ENCODE measurements at places on chromosomes 1 and 21.

- DNase-seq, result no peak
Measured at GRCh38 chr1:108708691-108709660, 3.7 kb upstream of the FNDC7 start.

DNA sequence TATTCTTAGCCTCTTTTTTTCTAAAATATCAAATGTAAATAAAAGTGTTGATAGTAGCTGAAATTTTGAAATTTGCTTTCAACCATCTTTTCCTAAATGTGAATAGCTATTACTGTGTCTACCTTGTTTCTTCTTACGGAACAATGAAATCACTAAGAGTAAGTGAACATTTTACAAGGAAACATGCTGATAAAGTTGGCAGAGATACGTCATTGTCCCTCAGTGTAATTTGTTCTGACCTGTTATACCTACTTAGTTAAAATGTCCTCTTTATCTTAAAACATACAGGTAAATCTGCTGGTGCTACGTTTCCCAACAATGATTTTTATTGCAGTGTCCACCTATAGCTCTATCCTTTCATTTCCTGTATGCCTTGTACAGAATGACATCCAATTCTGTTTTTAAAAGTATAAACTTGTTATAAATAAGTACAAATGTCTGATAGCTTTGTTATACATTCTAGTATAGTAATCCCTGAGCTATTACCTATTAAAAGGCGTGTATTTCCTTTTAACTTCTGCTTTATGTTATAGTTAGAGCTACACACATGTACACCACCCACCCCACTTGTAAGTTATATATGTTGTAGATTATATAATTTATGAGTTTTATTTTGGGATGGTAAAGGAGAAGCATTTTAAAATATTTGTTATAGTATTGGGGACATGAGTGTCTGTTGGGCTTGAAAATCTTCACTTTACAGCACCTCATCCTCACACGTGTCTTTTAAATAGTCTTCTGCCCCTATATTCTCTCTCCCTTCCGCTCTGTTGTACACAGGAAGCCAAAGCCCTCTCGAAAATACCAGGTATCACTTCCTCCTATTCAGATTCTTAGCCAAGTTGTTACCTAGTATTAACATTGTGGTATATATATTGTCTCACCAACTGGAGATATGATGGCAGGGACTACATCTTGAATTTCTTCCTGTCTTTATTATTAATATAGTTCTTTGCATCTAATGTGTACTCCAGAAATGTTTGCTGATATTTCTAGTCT, 25.2 kb downstream of the LAMC1 start:
- no peak for DNase-seq

GRCh38 chr1:51000160-51000559, 30.1 kb downstream of the CDKN2C start:
- DNase-seq, result no peak

- no peak for DNase-seq
Measured at GRCh38 chr1:67969446-67969845, 81.0 kb downstream of the DIRAS3 start.

DNA sequence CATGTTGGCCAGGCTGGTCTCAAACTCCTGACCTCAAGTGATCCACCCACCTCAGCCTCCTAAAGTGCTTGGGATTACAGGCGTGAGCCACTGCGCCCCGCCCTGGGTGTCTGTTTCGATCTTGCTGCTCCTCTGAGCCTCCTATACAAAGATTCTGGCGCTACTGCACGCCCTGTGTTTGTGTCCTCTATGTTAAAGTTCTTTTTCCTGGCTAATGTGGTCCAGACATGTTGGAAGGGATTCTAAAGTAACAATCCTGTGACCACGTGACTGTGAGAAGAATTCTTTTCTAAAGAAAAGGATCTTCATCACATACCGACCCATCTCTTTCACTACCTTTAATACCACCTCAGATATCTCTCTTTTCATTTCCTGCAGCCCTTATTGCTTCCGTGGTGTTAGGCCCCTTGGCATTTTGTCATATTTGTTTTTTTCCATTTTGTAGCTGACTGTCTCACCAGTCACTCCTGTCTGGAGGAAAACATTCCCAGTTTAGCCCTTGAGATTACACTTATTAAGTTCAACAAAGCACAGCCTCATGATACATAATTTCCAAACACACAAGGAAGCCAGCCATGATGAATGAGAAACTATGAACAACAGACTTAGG, 27.2 kb upstream of the ENO1 start:
- no peak for DNase-seq

DNA sequence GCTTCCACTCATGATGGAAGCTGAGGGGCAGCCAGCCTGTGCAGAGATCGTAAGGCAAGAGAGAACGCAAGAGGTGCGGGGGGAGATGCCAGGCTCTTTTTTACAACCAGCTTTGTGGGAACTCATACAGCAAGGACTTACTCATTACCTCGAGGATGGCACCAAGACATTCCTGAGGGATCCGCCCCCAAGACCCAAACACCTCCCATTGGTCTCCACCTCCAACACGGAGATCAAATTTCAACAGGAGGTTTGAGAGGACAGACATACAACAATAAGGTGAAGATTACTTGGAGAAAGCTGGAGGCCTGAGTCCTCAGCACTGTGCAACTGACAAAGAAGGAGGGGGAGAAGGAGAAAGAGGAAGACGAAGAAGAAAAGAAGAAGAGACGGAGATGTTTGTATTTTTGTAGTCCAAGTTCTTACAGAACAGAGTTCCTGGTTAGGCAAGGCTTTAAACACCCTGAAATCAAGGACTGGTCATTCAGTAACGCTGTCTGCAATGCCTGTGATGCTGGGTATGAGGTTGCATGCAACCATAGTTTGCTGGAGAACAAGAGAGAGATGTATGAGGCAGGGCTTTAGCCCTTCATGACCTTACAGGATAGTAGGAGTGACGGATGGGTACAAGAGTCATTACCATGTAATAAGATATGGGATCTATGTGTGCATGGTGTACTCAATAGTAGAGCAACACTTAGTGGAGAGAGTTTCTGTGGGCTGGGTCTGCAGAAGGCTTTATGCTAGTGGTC, 19.7 kb upstream of the GALNT2 start:
- no peak for DNase-seq

DNA sequence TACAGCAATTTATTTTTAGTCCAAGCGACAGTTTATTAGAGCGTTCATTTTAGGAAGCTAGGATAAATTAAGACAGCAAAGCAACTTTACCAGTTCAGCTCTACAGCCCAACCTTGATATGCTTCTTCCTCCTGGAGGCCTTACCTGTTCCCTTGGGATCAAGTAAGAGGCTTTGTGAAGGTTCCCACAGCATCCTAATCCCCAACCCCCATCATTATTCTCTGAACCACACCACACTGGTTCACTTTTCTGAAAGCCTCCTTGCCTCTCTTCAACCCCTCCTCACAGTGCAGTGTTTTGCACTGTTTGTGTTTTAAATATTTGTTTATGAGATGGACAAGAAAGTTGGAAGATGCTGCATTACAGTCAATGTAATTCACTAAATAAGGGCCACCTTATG, 126.3 kb upstream of the CXADR start:
- DNase-seq, result no peak

- no peak for DNase-seq
Measured at GRCh38 chr1:168380945-168381344, 100.3 kb downstream of the TBX19 start.

DNA sequence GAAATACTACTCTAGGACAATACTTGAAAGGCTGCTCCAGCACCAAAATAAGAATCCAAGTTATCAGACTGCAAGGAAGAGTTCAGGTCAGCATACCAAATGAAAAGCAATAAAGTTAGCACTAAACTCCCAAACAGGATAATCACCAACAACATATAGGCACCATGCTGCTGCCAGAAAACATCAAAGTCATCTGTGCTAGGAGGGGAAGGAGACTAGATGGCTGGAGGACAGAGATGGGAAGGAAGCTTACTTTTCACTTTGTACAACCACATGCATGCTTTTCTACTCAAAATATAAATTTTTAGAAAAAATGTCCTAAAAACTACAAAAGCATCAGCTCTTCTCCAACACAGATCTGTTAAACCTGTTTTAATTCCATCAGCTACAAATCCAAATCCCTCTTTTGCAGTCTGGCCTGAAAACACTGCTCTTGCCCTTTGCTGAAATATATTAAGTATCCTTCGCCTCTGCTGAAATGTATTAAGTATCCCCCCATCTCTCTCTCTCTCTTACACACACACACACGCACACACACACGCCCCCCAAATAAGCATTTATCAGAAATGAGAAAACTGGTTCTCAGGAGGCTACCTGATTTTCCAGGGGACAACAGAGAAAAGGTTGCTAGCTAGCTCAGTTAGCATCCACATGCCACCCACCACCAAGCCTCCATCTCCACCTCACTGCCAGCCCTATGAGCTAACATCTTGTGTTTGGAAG, 1.5 kb downstream of the GATAD2B start:
- DNase-seq, result no peak
